GF-D8 (cell line): ENCODE measurements at places on chromosomes 5 and 9.

DNA sequence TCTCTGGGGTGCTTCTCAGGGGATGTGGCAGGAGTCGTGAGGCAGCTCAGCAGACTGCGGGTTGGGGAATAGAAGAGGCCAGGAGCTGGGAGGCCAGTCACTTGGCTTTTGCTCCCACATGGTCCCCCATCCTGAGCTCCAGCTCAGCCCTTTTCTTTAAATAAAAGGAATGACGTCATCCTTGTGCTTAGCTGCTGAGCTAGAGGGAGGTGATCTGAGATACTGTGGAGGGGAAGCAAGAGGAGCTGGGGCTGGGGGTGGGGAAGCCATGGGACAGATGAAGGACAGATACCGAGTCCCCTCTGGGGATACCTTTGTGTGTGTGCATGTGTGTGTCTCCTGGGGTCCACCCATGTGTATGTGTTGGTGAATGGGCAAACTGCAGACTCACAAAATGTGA is 89.0 kb upstream of the ARAP3 start:
- no peak for DNase-seq

GRCh38 chr9:135503371-135504261 is 3.1 kb downstream of the MRPS2 start:
- no peak for DNase-seq

- DNase-seq, result no peak
Observed at GRCh38 chr9:77648234-77649108, at the start of gene GNA14. Gene GNA14 (minus strand): TSS chr9:77648322. CDS start chr9:77647793, 529 bp downstream.

- DNase-seq, result no peak
Observed at GRCh38 chr5:141420855-141421488, at the start of gene PCDHGA11. Gene PCDHGA11 (plus strand): TSS chr5:141421051. CDS start chr5:141421228, 177 bp downstream.

DNA sequence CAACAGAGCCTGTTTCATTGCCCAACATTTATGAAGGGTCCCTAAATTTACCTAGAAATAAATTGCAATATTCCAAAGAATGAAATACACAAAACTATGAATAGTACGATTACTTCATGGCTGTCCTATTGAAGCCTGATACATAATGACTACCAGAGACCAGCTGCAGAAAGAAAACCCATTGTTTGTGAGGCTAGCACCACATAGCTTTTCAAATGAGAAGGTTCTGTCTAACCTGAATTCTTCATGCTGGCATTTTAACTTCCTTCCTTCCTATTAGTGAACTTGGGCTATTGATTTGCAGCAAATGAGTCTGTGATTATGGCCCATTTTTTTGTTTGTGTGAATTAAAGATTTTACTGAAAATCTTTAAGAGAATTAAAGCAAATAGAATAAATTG is 47.3 kb downstream of the MEGF10 start:
- DNase-seq, result no peak

DNA sequence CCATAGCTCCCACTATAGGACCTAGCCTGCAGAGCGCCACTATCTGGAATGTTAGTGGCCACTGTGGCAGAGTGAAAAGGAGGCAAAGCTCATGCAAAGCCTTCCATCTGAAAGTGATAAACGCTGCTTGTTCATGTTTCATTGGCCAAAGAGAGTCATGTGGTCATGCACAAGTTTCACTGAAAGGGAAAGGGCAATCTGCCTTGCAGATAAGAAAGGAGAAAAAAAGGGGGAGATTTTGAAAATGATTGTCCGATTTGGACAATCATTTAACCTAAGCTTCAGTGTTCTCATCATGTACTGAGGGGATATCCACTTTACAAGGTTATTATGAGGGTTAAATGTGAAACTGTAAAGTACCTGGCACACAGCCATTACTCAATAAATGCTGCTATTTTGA is 9.0 kb upstream of the MOB3B start:
- no peak for DNase-seq

- DNase-seq, result no peak
Observed at GRCh38 chr5:133848341-133848811, 120.0 kb downstream of the C5orf15 start.

DNA sequence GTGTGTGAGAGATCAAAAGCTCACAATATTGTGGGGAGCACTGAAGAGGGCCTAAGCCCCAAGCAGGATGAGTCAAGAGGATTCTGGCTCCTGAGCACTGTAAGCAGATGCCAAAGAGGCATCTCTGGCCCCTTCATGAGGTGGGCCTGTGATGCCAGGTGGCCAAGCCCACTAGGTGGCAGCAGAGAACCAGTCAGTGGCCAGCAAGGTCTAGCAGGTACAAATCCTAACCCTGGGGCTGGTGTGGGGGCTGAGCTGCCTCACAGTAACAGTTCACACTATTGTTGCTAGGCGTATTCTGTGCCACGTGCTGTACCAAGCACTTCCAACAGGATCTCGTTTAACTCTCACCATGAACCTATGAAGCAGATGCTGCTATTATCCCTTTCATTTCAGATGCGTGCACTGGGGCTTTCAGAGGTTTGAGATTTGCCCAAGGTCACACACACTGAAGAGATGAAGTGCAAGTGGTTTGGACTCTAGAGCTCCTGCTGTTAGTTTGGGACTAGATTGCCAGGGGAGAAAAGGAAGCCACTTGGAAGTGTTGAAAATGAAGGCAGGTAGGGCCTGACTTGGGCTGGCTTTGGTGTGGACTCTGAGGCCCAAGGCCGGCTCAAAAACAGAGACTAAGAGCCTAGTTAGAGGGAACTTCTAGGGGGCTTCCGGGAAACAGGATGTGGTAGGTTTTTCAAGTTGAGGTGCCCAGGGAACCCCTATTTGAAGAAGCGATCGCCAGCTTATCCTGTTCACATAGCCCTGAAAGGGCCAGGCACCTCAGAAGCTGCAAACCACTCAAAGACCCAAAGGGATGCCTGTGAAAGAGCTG is 4.4 kb upstream of the MLANA start:
- DNase-seq, result no peak

DNA sequence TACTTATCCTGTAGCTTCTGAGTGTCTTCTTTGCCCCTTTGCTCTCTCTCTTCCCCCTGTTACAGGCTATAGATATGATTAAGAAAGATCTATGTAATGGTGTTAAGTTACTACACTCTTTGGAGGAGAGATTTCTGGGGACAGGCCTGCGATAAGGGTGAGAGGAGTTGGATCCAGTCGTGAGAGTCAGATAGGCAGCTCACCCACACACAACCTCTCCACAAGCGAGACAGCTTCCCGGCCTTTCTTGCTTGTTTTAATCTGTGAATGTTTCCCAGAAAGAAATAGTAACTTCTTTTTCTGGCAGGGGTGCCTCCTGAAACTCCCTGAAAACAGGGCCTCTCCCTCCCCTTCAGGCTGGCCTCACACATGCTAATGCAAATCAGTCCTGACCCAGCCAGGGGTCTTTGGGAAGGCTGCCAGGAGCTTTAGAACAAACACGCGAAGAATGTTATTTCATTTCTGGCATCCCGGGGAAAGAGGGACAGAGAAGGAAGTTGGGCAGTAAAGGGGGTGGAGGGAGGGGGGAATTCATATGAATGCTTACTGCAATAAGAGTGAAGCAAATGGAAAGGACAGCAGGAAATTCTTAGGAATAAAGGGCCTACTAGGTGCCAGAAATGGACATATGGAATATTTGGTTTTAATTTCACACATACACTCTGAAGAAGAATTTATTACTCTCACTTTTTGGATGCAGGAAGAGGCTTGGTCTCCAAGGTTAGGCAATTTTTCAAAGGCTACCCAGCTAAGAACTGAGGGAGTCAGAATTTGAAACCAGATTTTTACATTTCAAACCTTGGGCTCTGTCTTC is 215.8 kb upstream of the TRIM32 start:
- DNase-seq, result no peak
